ENCODE measurements at places on chromosomes 5 and 9. TPM values are rescaled to one million over a fixed set of nuclear protein-coding genes. Genes with fewer than 3 reads are reported as not detected.
A peak's percentile ranks its signal among the peaks of the same experiment; 100 is the strongest.

GRCh38 chr9:1083325-1083913, 33.3 kb downstream of the DMRT2 start:
- no peak for DNase-seq

FGFR4 gene
- total RNA-seq = 128 TPM

GRCh38 chr5:175847503-175847902, 23.9 kb upstream of the CPLX2 start:
- no peak for DNase-seq

DNA sequence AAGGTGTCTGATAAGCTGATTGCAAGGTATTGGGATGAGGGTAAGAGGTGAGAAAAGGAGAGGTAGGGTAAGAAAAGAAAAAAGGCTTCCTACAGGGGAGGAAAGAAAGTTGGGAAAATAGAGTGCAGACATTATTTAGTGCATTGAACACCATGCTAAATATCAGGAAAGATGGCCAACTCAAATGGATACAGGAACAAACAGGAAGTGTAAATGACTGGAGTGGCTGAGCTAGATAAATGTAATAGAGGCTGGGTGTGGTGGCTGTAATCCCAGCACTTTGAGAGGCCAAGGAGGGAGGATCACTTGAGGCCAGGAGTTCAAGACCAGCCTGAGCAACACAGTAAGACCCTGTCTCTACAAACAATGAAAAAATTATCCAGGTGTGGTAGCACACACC, 32.2 kb downstream of the OTP start:
- no peak for DNase-seq

- DNase-seq = no peak
These were observed 249.7 kb upstream of the MAP3K1 start for GRCh38 chr5:56565644-56566043.

MARVELD2 gene
- total RNA-seq = not detected

DNA sequence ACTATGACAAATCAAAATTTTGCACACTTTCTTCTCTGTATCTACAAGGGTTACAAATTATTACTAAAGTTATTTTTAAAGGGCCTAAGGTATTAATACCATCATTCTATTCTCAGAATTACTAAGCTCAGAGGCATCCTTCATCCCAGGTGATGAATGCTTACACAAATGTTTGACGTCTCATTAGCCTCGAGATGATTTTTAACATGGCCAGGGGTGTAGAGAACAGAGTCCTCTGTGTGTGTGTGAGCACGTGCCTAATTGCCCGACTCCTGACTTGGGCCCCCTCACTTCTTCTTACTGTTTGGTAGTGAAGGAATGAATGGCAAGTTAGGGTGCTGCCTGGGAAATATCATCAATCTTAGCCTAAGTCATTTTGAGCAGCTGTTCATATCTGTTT, 221.1 kb downstream of the ENC1 start:
- DNase-seq = peak; percentile 36

ACOT12 gene
- not detected for total RNA-seq

MLANA gene
- total RNA-seq = 0.70 TPM

DNA sequence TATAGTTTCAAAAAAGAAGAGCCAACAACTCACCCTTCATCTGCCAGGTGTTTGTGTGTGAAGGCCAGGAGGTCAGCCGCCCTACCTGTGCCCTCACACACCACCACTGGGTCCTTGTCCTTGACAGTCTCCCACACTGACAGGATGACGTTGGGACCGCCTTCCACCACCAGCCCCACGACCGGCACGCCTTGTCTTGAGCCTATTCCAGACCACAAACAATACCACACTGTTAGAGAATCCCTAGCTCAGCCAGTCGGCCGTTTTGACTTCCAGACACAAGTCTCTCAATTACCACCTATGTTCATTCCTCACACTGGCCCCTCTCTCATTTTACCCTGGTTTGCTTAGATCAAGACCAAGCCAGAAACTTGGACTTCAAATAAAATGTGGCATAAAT, 66.1 kb downstream of the TRPM6 start:
- DNase-seq = peak; percentile 12

- DNase-seq = no peak
These were observed 159.8 kb upstream of the HMHB1 start for GRCh38 chr5:143652108-143652700.

DNA sequence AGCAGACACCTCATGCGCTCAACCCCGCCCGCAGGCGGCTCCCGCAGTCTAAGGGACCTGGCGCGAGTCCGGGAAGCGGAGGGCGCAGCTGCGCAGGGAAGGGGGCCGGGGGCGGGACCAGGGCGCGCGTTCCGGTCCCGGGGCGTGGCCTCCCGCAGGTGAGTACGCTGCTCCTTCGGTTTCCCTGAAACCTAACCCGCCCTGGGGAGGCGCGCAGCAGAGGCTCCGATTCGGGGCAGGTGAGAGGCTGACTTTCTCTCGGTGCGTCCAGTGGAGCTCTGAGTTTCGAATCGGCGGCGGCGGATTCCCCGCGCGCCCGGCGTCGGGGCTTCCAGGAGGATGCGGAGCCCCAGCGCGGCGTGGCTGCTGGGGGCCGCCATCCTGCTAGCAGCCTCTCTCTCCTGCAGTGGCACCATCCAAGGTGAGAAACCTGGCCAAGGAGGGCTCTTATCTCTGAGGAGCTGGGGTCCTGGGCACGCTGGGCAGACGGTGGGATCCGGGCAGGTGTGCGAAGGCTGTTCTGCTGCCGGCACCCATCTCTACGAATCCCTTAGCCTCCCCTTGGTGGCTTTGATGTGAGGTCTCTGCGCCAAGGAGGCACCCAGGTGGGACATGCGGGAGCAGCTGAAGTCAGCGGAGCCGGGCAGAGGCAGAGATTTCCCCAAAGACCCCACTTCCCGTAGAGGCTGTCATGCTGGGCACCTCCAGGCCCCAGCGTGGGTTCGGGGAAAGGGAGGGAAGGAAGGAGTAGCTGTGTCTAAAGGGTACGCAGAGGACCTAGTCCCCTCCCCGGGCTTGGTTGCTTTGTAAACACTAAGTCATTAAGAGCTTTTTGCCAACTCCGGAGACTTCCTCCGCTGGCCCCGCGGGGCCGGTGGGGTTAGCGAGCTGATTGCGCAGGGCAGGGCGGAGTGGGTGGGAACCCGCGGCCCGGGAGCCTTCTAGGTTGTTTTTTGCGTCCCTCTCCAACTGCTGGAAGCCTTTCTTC, at the start of gene F2RL1:
Gene F2RL1, plus strand, starts transcription at position 187 of the 988 bp plus-strand sequence. Its CDS starts 153 bp downstream, at position 340.
- peak; percentile 40 for DNase-seq

PIP5KL1 gene
- total RNA-seq = 0.36 TPM

- DNase-seq = no peak
These were observed 250.1 kb downstream of the GAS1 start for GRCh38 chr9:86697213-86697612.

TAF11L10 gene
- total RNA-seq = not detected

GRCh38 chr5:81003811-81004386, 43.7 kb downstream of the RASGRF2 start:
- DNase-seq = no peak

IL33 gene
- total RNA-seq = not detected

DNA sequence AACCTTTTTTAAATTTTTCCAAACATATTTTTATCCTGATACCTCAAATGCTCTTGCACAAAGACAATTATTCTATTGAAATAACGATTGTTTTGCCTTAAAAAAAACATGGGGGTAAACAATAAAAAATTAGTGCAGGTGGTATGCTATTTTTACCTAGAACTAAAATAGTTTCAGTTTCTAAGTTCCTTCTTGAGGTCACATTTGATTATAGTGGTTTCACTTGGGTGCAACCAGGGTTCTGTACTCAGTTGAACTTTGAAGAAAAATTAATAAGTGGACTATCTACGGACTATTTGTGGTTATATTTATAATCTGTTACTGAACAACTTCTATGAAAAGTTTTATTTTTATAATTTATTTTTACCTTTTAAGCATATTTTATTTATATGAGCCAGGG, 387.1 kb upstream of the IZUMO3 start:
- DNase-seq = no peak

- DNase-seq = no peak
These were observed 22.9 kb downstream of the KDM4C start for GRCh38 chr9:6780690-6781089.

- DNase-seq = no peak
These were observed 23.2 kb downstream of the CNTFR start for GRCh38 chr9:34566322-34566721.

- DNase-seq = no peak
These were observed 51.9 kb upstream of the JAK2 start for GRCh38 chr9:4933177-4933576.

GRCh38 chr5:88888291-88888690, 5.3 kb upstream of the MEF2C start:
- no peak for DNase-seq

DNA sequence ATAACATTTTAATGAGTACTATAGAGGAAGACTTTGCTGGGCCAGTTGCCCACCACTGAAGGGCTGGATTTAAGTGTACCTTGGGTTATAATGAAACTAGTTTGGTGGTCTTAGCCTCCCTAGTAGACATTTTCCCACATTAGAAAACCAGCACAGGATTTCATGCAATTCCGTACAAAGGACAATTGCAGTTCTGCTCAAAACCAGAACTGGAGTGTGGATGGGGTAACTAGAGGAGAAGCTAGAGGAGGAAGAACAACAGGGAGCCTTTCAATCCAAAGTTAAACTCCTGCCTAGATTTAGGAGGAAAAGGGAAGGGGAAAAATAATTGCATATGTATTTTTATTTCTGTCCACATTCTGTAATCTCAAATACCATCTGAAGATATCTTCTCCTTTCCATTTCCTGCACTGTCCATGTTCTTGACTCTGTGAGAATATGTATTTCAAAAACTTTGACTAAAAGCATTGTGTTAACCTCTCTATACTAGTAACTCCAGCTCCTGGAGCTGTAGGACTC, 97.5 kb upstream of the SSBP2 start:
- peak; percentile 40 for DNase-seq

TMC1 gene
- total RNA-seq = 0.40 TPM

DNA sequence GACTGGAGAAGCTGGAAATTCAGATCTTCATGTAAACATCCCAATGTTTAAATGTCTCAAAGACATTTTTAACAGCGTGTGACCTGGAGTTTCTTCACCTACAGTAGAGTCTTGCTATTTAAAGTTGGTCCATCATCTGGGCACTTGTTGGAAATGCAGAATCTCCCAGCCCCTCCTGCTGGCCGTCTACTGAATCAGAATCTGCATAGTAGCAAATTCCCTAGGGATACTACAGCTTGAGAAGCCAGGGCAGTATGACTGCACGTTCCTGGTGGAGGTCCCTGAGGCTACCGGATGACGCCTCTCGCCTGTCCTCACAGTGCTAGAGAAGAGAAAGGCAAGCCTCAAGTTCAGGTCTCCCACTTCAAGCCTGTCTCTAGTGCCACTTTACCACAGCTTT, 15.7 kb downstream of the SAP30L start:
- no peak for DNase-seq

COL5A1 gene
- total RNA-seq = 129 TPM

DNA sequence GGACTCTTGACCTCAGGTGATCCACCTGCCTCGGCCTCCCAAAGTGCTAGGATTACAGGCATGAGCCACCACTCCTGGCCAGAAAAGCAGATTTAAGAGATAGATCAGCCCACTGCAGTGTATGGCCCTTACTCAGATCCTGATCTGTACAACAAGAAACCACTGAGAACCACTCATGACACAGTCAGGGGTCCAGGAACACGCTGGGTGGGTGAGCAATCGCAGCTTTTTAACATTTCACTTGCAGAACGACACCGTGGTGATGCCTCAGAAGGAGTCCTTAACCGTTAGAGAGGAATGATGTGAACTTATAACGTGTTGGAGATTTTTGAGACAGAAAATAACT, 45.3 kb upstream of the NSMF start:
- DNase-seq = no peak

- no peak for DNase-seq
These were observed 18.3 kb upstream of the NDST1 start for GRCh38 chr5:150489360-150490295.

- no peak for DNase-seq
These were observed 65.0 kb downstream of the ST8SIA4 start for GRCh38 chr5:100838048-100838473.

SEMA6A gene
- 0.27 TPM for total RNA-seq

SIT1 gene
- total RNA-seq = not detected

DNA sequence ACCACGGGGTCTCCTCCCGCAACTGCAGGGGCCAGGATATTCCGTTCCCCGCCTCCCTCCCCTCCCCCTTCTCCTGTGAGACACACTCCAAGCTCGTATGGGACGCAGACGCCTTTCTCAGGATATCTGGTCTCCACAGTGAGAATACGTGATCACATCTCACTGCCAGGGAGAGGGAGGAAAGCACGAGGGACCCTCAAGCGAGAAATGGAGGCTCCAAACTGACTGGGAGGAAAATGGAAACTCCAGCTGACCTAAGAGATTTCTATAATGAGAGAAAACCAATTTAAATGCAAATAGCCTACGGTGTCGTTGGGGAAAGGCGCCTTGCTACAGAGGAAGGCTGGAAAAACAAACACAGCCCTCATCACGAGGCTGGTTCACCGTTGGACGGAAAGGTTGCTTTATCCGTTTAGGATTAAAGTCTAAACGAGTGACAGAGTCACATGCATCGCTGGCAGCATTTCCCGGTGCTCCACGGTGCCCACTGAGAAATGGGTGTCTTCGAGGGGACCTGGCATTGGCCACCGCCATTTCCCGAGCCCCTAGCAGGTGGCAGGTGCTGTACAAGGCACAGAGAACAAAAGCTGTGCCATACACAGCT, 116.9 kb upstream of the CPEB4 start:
- DNase-seq = no peak

ROPN1L gene
- total RNA-seq = 0.68 TPM

DNA sequence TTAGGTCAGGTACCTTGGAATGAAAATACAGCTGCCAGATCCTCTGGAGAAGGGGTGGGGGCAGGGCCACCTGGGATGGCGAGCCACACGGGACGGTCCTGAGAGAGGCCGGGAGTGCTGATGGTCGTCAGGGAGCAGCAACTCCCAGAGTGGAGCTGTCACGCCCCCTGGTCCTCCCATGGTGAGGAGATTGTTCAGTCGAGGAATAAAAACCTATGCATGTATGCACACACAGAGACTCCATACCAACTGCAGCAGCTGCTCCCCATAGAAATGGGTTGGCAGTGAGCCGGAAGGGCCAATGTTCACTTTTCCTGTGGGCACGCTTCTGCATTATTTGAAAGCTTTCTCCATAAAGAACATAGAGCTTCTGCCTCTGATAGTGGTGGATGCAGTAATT, 45.2 kb upstream of the SEMA4D start:
- no peak for DNase-seq

- DNase-seq = peak; percentile 61
These were observed 4.8 kb upstream of the FAM240B start for GRCh38 chr9:38724754-38725153.

DNA sequence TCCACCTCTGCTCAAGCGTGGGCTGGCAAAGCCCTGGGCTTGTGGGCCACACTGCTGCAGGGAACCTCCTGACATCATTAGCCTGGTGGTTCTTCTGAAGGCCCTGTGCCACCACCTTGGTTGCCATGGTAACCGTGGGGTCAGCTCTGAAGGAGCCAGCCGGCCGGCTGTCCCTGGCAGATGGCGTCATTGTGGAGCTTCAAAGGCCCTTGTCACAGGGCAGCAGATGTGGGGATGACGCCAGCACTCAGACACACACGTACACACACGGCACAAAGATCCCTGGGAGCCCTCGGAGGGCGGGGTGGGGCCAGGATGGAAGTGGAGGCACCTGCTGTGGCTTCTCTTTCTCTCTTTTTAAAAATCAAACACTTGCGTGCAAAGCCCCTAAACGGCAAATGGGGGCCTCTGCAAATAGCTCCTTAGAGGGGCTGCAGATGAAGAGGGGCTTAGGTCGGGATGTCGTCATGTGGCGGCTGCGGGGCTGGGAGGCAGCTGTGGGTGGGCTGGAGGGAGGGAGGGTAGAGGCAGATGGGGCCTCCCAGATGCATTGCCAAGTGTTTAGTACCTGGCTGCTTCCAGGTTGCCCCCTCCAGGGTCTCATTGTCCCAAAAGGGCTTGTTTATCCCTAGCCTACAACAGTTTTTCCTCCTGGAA, 19.5 kb upstream of the RPL26L1 start:
- no peak for DNase-seq

MYORG gene
- 2.6 TPM for total RNA-seq

Data from myocyte (in vitro differentiated cells).